SHP77 treated with DMSO at 0.1 percent for 48 hours (cell line): ENCODE measurements at places on chromosomes 7 and 10.

DNA sequence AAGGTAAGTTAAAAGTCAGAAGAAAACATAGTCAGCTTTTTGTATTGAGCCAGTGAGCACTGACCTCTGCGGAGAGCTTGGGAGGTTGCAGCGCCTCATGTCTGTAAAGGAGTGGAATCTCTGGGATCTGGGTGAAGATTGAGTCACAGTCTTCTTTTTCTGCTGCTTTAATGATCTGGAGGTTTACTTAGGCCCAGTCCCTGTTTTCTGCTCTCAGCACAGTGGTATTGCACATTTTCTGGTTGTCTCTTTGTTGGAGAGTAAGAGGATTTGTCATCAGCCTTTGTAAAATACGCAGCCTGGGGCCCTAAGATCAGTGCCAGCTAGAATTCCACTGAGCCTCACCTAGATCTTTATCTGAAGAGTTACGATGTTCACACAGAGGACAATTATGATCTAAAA, 58.3 kb upstream of the GJD4 start:
- no peak for DNase-seq

- no peak for DNase-seq
These were observed 54.1 kb downstream of the HSPA12A start for GRCh38 chr10:116688241-116688711.

GRCh38 chr7:50826371-50827172, 43.9 kb upstream of the GRB10 start:
- DNase-seq: no peak

DNA sequence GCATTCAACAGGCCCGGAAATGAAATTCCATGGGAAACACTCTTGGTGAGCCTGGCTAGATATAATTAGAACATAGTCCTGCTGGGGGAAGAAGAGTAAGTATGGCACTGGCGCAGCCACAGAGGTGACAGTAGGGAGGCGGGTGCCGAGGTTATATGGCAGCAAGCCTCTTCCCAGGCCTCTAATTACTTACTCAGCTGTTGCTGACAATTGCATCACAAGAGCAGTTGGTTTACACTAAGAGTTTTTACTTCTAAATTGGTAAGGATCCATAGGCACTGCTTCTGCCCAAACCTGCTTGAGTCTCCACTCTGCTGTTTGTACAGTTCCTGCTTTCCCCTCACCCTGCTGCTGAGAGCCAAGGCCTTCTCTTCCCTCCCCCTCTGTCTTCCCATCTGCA, 93.3 kb upstream of the DUSP5 start:
- no peak for DNase-seq

GRCh38 chr7:132614428-132615318, 38.4 kb upstream of the PLXNA4 start:
- DNase-seq: no peak

GRCh38 chr10:113681533-113682470, 2.1 kb downstream of the CASP7 start:
- no peak for DNase-seq

DNA sequence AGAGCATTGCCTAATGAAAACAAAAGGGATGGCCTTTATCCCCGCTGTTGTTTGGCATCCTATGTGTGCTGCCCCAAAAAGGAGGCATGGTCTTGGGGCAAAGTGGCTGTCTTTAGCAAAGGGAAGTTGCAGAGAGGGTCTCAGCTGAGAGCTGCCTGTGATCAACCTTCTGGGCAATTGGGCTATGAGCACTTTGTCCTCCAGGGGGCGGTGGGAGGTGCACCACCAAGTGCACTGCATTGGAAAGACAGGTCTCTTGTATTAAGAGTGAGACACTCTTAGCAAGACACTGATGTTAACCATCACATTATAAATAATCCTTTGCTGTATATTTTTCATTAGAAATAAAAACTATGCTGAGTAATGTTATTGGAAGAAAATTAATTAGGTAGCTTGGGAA, 314.8 kb downstream of the POM121L12 start:
- DNase-seq: peak; percentile 17

DNA sequence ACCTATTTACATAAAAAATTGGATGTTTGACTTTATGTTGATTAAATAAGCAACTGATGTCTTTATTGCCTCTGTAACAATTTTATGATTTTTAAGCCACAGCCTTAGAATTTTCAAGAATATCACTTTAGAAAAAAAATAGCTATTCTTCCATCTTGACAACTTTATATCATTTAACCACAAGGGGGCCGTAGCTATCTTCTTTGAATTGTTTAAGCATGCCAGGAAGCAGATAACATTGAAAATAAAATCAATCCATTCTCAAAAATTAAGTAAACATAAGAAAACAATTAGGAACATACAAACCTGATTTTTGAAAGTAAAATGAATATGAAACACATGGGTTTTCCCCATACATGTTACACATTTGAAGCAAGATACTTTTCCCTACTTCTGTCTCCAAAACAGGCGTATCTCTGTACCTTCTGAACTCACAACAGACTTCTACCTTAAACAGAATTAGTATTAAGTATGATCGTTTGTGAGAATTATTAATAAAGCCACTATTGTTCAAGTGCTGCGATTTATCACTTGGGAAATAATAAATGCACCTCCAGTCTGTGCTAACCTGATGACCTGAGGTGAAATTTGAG, 209.0 kb downstream of the CACNA2D1 start:
- peak; percentile 11 for DNase-seq

DNA sequence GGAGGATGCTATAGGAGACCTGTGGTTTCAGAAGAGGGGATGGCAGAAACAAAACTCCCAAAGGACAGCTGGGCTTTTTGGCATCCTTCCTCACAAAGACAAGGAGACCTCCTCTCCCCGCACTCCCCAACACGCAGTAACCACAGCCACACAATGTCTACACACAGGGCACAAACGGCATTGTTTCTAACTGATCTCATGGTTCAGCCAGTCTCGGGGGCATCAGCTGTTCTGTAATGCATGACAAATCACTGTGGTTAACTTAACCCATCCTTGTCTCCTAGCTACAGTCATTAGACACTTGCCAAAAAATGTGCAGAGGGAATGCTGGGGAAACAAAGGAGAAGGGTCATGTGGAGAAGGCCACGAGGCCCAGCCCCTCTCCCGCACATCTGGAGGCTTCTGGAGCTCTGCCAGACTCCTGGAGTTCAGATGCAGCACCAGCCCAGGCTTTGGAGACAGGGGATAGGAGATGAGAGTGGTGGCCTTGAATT, 7.6 kb upstream of the ADAMTS14 start:
- no peak for DNase-seq

DNA sequence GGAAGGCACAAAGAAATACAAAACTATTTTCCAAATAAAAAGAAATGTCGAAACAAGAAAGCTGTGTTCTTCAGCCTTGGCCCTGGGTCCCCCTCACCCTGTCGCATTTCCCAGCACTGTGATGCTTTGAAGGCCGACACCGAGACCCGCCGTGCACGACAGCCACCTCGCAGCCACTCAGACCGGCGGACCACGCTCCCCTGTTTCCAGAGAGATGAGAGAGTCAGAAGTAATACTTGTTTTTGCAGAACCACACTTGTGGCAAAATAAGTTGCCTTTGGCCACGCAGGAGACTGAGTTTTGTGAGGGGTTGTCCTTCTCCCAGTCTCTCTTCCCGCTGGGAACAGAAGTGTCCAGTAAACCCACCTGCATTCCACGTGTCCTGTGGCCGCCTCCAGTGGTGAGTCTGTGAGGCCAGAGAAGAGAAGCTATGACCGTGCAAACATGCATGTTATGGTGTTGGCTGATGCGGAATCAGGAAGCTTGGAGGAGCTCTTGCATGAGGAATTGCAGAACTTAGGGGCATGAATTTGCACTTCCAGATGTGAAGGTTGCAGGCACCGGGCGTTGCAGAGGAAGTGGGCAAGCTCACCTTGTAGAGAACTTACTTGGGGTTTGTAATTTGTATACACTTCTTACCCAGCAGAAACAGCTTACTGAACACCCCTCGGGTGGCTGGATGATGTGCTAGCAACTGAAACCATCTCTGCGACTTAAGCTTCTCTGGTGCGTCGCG, 194.5 kb downstream of the EBF3 start:
- no peak for DNase-seq

DNA sequence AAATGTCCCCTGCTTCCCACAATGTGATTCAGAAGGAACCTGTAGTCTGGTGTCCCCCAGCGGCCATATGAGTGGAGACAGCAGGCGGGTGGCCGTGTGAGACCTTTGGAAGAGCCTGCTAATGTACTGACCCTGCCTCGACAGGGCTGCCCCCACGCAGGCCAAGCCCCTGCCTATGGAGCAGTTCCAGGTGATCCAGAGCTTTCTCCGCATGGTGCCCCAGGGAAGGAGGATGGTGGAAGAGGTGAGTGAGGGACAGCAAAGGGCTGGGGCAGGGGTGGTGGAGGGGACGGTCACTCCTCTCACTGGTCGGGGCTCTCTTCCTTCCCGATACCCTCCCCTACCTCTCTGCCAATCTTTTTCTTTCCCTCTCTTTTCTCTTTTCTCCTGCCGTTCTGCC, 55.7 kb downstream of the PALD1 start:
- DNase-seq: no peak

DNA sequence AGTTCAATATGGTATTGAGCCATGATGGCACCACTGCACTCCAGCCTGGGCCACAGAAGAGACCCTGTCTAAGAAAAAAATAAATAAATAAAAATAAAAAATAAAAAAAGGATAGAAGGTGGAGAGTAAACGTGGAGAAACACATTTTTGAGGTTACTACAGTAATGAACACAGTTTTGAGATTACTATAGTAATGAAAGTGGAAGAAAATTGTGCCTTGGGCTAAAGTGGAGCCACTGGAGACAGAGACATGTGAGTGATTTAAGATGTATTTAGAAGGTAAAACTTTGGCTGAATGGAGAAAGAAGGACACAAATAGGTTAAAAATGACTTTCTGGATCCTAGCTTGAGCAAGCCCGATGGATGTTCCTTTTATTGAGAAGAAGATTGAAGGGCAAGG, 76.8 kb downstream of the HGF start:
- peak; percentile 39 for DNase-seq

DNA sequence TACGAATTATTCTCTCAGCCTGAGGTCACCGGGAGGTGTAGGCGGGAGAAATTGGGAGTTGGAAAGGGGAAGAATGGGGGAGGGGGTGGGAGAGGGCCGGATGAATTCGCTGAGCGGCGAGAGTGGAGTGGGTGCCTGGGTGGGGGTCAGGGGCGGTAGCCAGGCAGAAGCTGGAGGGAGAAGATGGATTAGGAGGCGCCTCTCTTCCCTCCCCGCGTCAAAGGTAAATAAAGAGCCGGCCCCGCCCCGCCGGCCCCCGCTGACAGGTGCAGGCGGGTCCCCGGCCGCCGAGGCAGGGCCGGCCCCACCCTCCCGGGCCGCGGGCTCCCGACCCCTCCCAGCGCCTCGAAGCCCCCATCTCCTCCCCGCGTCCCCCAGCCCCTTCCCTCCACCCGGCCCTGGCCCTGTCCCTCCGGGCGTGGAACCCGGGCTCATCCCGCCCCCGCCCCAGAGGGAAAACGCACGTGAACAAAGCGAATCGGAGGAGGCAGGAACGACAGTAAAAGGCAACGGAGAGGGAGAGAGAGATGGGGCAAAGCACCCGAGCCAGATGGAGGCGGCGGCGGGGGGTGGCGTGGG, 872 bp downstream of the FAM131B start:
- DNase-seq: no peak

GRCh38 chr10:24457661-24458318, 248.9 kb downstream of the KIAA1217 start:
- no peak for DNase-seq

GRCh38 chr10:59333701-59334100, 28.6 kb downstream of the FAM13C start:
- DNase-seq: no peak

DNA sequence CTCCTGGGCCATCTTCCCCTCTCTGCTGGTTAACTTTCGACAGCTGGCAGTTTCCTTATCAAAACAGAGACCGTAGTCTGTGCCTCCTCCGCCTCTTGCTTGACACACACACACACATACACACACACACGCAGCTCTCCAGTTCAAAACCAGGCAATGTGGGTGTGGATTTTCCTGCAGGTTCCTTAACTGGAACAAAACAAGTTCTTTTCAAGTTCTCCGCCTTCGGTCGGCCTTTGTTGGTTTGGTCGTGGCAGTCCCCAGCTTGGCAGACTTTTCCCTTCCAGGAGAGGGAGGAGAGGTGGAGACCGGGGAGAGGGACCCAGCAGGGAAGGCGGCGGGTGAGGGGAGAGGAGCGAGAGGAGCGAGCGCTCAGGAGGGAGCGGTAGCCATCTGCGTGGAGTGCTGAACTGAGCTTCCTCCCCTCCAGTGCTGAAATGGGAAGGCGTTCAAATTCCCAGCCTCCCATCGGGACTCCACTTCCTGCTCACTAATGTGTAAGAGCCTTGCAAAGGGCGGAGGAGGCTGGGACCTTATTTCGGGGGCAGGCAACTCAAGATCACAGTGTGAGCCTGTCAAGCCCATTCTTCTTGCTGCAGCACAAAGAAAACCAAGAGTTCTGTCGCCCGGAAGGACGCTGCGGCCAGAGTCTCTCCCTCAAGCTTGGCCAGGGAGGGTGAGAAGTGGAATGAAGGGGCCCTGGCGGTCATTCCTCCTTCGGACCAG, 120.6 kb downstream of the PRPF18 start:
- no peak for DNase-seq

GRCh38 chr7:140375892-140376730, 22.2 kb downstream of the SLC37A3 start:
- DNase-seq: no peak

- no peak for DNase-seq
These were observed 148.0 kb downstream of the FGFR2 start for GRCh38 chr10:121450247-121450646.

DNA sequence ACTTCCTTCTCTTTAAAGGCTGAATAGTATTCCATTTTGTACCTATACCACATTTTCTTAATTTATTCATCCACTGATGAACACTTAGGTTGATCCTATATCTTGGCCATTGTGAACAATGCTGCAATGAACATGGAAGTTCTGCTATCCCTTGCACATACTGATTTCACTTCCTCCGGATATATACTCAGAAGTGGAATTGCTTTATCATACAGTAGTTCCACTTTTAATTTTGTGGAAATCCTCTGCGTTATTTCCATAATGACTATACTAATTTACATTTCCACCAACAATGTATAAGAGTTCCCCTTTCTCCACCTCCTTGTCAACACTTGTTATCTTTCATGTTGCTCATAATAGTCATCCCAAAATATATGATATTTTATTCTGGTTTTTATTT, 312.6 kb downstream of the PLXDC2 start:
- no peak for DNase-seq

GRCh38 chr7:95867309-95867708, 95.0 kb downstream of the DYNC1I1 start:
- DNase-seq: peak; percentile 68
